ENCODE measurements at places on chromosomes 3 and 15.

GRCh38 chr3:143720381-143720780 is 127.9 kb downstream of the SLC9A9 start:
- DNase-seq, result no peak

DNA sequence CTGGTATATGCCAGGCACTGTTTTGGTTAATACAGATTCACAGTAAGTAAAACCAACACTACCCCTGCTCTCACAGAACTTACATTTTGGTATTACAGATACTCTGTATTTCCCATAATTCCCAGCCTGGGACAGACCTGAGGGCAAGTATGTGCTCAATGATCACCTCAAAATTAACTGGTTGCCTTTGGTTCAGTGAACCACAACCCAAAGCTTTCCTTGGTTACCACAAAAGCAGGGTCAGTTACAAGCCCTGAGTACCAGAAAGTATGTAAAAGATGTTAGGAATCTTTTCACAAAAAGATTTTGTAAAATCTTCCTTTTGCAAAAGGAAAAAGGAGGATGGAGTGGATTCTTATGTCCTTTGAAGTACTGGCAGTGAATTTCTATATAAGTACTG is 72.2 kb upstream of the GUCA1C start:
- no peak for DNase-seq

GRCh38 chr3:130259166-130259874 is 86.2 kb upstream of the COL6A5 start:
- no peak for DNase-seq

DNA sequence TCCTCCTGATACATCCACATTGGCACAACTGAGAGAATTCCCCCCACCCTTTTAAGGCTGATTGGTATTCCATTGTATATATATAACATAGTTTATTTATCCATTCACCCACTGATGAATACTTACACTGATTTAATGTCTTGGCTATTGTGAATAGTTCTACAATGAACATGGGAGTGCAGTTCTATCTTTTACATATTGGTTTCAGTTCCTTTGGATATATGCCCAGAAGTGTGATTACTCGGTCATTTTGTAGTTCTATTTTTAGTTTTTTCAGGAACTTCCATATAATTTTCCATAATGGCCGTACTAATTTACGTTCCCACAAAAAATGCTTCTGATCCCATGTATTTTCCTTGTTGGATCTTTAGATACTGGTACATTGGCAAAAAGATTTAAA is 135.3 kb downstream of the FMN1 start:
- DNase-seq, result no peak

- no peak for DNase-seq
Observed at GRCh38 chr15:48622237-48622636, 23.3 kb downstream of the FBN1 start.

GRCh38 chr3:37694284-37694675 is 167.4 kb upstream of the CTDSPL start:
- DNase-seq, result no peak

DNA sequence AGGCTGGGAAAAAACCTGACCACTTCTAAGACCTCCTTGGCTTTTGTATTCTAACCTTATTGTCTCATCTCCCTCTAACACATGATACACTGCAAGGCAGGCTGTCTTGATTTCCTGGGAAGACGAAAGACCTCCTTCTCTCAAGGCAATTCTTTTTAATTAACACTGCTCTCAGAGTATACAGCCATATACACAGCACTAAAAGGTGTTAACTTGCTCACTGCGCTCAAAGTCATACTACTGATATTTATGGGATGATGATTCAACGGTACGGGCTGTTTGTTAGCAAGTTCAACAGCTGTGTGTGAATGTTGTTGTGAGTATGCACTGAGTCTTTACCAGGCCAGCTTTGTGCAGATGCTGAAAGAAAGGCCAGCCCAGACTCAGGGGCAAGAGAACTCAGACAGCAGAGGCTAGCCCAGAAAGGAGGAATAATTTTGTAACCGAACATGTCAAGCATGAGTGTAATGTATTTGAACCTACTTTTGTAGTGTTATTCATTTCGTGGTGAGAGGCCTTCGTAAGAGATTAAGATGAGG is 229.9 kb downstream of the IL5RA start:
- DNase-seq, result no peak

DNA sequence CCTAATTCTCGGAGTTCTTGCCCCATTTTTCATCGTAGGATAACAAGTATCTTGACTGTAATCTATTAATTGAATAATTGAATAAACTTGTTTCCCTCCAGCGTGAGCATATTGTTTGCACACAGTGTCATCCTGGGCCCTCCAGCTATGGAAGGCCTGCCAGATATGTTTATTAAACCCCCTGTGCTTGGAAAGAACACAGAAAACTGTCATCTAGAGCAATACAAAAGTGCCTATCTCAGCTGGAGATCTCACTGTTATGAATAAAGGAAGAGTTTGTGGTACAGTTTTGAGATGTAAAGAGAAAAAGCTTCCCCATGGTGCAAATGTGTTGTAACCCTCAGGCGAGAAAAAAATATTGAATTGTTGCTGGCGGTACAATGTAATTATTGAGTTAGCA is 405.9 kb downstream of the SOX2 start:
- DNase-seq, result no peak

GRCh38 chr3:46904303-46905212 is 27.0 kb downstream of the PTH1R start:
- no peak for DNase-seq

DNA sequence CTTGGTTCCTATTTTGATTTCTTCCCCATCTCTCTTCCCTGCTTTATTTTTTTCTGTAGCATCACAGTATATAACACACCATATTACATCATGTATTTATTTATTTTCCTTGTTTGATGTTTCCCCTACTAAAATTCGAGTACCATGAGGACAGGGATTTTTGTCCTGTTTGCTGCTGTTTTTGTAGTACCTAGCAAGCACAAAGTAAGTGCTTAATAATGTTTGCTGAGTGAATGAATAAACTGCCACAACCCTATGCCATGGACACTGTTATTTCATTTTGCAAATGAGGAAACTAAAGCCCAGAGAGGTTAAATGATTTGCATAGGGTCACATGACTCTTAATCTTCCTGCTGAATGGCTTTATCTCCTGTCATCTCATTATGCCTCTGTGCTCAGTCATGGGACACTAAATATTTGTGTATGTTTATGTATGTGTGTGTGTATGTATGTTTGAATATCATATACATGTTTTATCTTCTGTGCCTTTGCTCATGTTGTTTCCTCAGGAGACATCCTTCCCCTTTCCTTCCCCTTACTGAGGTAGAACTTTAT is 26.1 kb upstream of the MGA start:
- DNase-seq, result no peak

- no peak for DNase-seq
Observed at GRCh38 chr3:112604536-112604935, 36.4 kb downstream of the CCDC80 start.

DNA sequence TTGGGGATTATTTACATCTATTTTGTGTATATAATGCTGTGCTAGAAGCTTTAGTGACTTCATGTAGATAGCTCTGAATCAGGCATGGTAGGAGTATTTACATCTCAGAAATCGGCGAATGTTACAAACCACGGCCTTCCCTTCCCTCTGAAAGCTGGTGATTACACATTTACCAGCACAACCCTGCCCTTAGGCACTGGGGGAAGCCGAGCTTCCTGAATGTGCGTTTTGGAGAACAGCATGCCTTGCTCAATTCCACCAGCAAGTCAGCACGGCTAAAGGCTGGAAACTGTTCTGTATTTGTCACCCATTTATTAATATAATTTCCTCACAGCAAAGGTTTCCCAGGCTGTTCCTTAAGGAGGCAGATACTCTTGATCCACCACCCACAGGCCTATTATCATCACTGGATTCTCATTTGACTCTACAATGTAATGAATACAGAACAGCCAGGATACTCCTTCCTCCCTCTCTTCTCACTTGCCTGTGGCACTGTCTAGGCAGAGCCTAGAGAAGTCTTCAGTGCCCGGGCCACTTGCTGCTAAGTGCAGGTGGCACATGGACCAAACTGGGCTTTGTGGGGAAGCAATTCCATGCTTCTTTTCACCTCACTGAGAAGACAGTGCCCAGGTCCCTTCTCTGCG is 55.2 kb upstream of the CACNA2D3 start:
- DNase-seq, result no peak

DNA sequence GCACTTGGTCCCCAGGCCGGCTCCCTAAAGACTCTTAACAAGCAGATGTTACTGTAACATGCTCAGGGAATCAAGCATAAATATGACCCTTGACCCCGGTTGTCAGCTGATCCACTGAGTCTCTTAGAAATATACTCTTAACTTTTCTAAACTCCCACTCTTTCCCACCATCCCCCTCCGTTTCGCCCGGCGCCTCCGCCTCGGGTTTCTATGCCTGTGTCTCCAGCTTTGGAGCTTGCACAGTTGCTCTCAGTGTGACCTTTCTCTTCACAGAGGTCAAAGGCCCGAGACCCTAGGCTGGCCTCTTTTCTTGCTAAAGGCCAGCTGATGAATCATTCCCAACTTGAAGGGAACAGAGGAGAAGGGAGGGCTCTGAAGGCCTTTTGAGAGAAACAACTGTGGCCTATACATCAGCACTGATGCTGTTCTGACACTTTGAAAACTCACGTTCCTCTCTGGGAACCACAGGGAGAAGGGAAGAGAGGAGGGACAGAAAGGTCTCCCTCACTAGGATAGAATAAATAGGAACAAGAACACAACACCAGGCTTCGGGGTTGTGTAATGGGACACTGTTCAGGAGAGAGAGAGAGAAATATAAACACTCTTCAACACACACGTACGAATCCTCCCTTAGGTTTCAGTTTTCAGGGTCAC is 484.5 kb upstream of the NR2F2 start:
- no peak for DNase-seq

GRCh38 chr3:39808467-39809180 is 785 bp upstream of the MYRIP start:
- DNase-seq, result no peak

DNA sequence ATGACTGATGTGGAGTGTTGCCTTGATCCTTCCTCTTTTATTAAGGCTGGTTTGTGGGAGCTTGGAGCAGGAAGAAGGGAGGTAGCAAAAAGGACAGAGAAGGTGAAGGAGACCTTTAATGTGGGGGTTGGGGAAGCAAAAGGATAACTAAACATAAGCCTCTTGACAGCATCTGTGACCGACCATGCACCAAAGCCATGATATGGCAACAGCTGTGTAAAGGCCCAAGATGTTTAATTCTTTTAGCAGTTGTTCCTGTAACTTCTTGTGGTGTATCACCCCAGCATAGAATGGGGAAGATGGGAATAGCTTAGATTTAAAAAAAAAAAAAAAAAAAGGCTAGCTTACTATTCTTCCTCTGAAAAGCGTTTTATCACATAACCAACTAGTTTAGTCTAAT is 194.7 kb downstream of the KLHL25 start:
- DNase-seq, result no peak

DNA sequence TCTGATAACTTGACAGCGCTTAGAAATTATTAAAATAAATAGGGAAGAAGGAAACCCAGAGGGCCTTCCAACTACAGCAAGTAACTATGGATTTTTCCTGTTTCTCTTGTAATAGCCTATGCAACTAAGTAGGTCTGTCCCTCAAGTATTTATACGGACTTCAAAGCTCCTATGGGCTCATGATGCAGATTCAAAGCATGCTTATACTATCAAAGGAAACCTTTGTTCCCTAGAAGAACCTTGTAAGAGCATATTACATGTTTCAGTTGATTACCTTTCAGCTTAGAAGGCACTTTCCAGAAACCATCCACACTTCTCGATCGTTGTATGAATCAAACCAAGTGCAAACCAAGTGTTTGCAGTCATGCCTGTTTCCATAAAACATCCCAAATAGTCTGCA is 158.8 kb downstream of the ALCAM start:
- no peak for DNase-seq

GRCh38 chr15:59678620-59679019 is 10.5 kb downstream of the BNIP2 start:
- DNase-seq, result no peak

- peak; percentile 54 for DNase-seq
Observed at GRCh38 chr3:13884851-13885703, 5.2 kb upstream of the WNT7A start.

- no peak for DNase-seq
Observed at GRCh38 chr15:81301385-81301784, 22.6 kb downstream of the STARD5 start.

- DNase-seq, result no peak
Observed at GRCh38 chr15:42493679-42494078, 1.8 kb upstream of the SNAP23 start.

GRCh38 chr3:177314897-177315296 is 117.6 kb upstream of the TBL1XR1 start:
- no peak for DNase-seq

- DNase-seq, result no peak
Observed at GRCh38 chr3:42660898-42661297, 7.4 kb downstream of the ZBTB47 start.

DNA sequence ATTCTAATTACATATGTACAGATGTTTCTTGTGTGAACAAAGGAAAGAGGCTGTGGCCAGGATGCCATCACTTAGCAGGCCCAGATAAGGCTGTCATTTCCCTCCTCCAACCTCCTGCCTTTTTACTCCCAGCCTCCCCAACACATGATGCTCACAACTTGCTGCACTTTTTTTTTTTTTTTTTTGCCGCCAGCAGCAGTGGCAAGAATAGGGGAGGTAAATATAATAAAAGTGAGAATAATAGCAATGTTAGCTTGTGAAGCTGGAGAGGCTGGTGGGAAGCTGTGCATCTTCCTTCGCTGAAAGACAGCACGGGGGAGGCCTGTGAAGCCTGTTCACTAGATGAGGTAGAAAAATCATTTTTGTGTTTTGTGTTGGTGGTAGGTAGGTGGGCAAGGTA is 42.5 kb upstream of the MYO5C start:
- DNase-seq, result no peak

DNA sequence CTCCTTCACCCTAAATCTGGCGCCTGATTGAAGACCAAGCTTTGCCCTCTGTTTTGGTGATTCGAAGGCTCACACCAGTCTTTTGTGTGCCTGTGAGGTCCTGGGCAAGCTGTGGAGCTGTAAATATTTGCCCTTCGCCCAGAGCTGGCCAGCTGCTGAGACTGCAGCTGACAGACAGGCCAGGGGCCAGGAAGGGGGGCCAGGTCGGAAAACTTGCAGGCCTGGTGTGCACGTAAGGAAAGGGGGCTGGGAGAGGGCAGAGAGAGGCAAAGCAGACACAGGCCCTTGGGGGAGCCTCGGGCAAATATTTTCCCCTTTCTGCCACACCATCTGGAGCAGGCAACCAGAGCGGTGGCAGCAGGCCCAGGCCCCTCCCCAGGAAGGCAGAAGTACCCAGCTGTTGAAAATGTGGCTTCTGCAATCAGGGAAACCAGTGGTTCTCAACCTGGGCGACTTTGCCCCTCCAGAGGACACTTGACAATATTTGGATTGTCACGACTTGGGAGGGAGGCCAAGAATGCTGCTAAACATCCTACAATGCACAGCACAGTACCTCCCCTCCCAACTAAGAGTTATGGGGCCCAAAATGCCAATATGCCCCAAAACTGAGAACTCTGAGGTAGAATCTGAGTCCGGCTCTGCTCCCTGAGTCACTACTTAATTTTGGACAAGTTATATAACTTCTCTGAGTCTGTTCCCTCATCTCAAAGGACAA is 2.5 kb downstream of the PDZRN3 start:
- DNase-seq, result no peak

Data from activated CD4-positive, alpha-beta T cell treated with anti-CD3 and anti-CD28 coated beads for 1 hour (primary cell).